ENCODE measurements at places on chromosomes 5 and 9. TPM values are rescaled to one million over a fixed set of nuclear protein-coding genes. Genes with fewer than 3 reads are reported as not detected.

- DNase-seq = no peak
Measured at GRCh38 chr5:1227667-1228066, 2.5 kb downstream of the SLC6A18 start.

The TRIP13 gene
- 8.5 TPM for total RNA-seq

GRCh38 chr5:150068472-150068871, 17.9 kb downstream of the CSF1R start:
- no peak for DNase-seq

GRCh38 chr5:41445937-41446563, 64.4 kb downstream of the PLCXD3 start:
- peak; percentile 21 for DNase-seq

The PCDHGA6 gene
- total RNA-seq = 0.41 TPM

GRCh38 chr9:13266167-13266566, 13.3 kb downstream of the MPDZ start:
- DNase-seq = peak; percentile 86

The PCDHA6 gene
- 2.7 TPM for total RNA-seq

The MARVELD2 gene
- total RNA-seq = 10.6 TPM

GRCh38 chr5:67196537-67197059, at the start of gene CD180:
CD180 (minus strand) TSS chr5:67196799; CDS start chr5:67196641, 158 bp downstream.
- DNase-seq = no peak

The CD274 gene
- total RNA-seq = 21.4 TPM

- no peak for DNase-seq
Measured at GRCh38 chr5:170722316-170722715, 61.2 kb upstream of the GABRP start.

- peak; percentile 35 for DNase-seq
Measured at GRCh38 chr9:124218438-124218982, 39.2 kb upstream of the NEK6 start.
